ENCODE measurements at places on chromosomes 1 and 21.

DNA sequence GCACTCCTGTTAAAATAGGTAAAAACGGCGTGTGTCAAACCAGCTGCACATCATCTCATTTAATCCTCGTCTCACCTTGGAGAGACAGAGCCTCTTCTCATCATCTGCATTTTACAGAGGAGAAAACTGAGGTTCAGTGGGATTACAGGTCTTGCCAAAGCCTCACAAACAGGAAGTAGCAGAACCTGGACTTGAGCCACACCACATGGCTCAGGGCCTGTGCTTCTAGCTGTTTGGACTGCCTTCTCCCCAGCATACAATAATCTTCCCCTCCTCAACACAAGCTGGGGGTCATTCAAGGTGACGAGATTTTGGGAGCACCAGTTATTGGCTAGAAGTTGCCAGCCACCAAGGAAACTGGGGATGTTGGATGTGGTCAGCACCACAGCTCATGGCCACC lies 167.9 kb upstream of the ZC3H12A start:
- no peak for DNase-seq

GRCh38 chr21:35578831-35579471 lies 481.4 kb downstream of the SETD4 start:
- no peak for DNase-seq

GRCh38 chr1:231376101-231376500 lies 38.0 kb downstream of the SPRTN start:
- no peak for DNase-seq

DNA sequence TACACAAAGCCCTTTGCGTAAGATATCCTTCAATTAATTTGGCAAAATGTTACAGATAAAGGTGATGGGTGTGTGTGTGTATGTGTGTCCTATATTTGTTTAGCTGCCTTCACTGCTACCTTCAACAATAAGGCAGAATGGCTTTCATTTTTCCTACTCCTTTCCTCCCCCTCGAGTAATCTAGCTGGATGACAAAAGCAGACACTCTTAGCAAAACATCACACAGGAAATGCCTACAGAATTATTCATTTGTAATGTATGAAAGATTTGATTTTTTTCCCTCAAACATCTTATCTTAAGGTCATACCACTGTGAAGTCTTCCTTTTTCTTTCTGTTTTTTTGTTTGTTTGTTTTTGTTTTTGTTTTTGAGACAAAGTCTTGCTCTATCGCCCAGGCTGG lies 10.6 kb downstream of the PTPN22 start:
- DNase-seq, result no peak

DNA sequence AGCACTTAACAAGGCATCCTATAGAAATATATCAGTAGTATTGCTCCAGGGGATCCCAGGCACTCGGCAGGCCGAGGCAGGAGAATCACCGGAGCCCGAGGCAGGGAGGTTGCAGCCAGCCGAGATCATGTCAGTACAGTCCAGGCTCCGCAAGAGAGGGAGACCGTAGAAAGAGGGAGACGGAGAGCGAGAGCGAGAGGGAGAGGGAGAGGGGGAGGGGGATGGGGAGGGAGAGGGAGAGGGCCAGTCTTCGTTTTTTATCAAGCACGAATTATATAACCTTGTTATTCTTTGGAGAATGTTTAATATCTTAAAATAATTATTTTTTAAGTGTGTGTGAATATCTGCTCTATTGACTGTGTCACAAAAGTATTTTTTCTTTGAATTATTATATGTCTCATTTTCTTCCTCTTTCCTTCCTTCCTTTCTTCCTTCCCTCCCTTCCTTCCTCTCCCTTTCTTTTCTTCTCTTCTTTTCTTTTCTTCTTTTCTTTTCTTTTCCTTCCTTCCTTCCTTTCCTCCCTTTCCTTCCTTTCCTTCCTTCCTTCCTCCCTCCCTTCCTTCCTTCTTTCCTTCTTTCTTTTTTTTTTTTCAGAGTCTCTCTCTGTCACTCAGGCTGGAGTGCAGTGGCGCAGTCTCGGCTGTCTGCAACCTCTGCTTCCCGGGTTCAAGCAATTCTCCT lies 233.7 kb downstream of the SRGAP2C start:
- DNase-seq, result peak; percentile 23

DNA sequence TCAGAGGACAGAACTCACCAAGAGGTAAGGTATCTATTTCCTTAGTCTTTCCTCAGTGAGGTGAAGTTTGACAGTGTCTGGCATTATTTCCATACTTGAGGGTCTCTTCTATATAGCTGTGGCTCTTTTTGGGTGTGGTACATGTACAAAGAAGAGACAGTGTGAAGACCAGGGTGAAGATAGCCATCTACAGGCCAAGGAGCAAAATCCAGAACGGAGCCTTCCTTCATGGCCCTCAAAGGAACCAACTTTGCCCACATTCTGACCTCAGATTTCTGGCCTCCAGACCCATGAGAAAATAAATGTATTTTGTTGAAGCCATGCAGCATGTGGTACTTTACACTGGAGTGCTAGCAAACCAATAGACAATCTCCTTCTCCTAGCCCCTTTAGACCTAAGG lies 858.5 kb upstream of the B3GALT2 start:
- no peak for DNase-seq

- no peak for DNase-seq
These were observed 5.9 kb downstream of the RHEX start for GRCh38 chr1:206058927-206059292.

DNA sequence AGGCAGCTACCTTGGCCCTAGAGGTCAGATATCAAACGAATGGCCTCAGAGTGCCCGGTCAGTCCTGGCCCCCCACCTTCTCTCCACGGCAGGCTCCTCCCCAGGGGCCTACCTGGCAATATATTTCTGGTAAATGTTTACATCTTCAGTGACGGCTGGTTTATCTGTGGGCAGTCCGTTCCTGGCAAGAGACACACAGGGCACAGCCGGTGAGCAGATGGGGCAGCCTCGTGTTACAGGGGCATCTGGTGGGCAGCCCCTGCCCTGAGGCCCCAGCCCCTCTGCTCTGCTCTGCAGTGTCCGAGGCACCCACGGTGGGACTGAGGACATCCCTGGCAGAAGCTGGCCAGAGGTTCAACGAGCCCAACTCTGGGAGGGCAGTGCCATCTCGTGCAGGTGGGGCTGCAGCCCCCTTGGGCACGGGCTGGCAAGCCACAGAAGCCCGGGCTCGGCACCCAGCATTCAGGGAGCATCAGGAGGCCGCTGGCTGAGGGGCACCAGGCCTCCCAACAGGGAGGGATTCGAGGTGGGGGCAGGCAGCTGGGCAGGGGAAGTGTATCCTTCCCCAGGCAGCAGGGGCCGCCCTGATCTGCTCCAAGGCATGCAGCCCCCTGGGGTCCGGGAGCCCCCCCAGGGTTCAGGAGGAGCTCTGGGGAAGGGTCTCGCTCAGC lies 137.9 kb downstream of the CASZ1 start:
- DNase-seq, result no peak

DNA sequence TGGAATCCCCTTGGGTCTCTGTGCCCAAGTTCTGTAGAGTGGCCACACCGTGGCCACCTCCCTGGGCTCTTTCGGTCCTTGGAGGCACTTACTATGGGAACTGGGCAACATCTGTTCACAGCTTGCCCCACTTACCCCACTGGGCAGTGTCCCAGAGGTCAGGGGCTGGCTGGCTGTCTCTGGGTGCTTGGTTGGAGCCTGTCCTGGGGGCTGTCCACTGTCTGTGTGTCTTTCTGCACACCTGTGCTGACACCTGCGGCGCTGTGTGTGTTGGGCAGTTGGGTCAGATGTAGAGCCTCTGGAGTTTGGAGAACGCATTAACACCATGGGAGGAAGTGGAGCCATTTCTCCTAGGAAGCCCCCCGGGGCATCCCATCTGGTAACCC lies 1.3 kb upstream of the TMEM54 start:
- DNase-seq, result no peak

GRCh38 chr1:50970931-50971582 lies 1.0 kb downstream of the CDKN2C start:
- no peak for DNase-seq

GRCh38 chr1:5883129-5884048 lies 108.8 kb downstream of the NPHP4 start:
- no peak for DNase-seq

DNA sequence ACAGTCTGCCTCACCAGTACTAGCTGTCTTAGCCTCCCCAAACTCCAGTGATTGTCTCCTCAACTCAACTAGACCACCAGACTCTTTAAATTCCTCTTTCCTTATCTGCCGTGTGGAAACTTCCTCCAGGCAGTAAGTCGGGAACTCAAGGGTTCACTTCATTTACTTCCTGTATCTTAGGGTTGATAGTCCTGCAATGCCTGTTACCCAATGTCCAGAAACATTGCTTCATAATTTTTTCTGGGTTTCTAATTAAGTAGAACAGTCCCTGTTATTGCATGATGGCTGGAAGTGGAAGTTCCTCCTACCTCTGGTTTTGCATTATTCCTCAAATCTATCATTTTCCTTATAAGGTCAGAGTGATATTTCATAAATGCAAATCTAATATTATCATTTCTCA lies 60.8 kb upstream of the RNF11 start:
- DNase-seq, result no peak

DNA sequence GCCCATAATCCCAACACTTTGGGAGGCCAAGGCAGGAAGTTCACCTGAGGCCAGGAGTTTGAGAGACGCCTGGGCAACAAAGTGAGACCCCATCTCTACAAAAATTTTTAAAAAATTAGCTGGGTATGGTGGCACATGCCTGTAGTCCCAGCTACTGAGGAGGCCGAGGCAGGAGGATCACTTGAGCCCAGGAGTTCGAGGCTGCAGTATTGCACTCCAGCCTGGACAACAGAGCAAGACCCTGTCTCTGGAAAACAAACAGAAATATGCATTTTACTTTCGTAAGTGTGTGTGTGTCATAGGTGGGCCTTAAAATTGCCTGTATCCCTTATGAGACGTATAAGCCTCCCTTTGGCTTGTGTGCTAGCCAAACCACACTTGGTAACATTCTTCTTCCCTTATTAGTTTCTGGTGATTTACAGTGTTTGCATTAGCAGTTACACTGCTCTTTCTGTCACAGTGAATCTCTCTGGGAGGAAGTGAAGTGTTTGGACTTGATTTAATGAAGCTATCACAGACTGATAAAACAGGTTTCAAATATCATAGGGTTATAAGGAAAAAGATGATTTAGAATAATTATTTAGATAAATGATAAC lies 48.9 kb upstream of the KIF26B start:
- DNase-seq, result no peak

DNA sequence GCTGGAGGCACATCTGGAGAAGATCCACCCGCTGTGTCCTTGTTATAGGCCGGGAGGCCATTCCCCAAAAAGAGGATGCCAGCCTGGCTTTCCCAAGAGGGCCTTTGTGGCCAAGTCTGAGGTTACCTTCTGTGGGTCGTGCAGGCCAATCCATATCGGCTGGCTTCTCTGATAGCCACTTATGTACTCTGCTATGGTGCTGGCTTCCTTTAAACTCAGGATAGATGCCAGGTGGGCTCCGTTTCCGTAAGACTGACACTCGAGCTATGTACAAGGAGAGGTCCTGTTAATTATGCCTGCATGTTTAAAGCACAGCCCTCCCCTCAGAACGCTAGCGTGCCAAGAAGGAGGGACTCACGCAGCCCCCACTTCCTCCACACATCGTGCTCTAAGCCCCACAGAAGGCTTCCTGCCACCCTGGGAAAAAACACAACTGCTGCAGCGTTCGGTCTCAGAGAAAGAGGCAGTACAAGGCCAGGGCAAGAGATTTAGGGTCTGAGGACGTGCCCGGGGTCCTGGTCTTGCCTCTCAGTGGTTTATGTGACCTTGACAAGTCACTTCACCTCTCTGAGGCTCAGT lies 11.6 kb downstream of the REG4 start:
- no peak for DNase-seq

GRCh38 chr1:51287966-51288365 lies 42.4 kb downstream of the TTC39A start:
- no peak for DNase-seq

- peak; percentile 31 for DNase-seq
These were observed 356.5 kb downstream of the MATN1 start for GRCh38 chr1:30366911-30367310.

- DNase-seq, result peak; percentile 67
These were observed 12.5 kb upstream of the ATF3 start for GRCh38 chr1:212595787-212596714.

GRCh38 chr1:203306965-203307541 lies 1.7 kb downstream of the BTG2 start:
- no peak for DNase-seq

- DNase-seq, result peak; percentile 75
These were observed 15.7 kb upstream of the RCAN1 start for GRCh38 chr21:34630536-34631143.

GRCh38 chr1:222974496-222974895 lies 159.7 kb downstream of the DISP1 start:
- DNase-seq, result no peak

DNA sequence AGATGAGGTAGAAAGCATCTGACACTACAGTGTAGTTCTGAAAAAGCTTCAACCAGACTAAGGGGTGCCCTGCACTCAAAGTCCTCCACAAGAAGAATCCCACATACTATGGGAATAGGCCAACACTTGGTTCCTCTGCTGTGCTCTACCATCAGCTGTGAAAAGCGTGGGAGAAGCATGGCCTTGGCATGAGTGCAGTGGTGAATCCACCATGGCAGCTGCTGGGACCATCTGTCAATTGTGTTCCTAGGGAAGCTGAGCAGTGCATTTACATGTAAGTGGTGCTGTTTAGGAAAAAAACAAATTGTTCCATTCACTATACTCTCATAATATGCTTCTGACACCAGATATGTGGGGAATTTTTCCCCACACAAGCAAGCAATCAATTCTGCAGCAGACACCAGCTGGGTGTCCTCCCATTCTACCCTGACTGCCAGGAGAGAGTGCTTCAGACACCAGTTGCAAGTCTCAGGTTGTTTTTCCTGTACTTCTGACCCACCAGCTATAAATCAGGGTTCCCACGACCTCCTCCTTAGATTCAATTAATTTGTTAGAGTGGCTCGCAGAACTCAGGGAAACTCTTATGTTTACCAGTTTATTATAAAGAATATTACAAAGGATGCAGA lies 230.8 kb upstream of the CHRM3 start:
- DNase-seq, result no peak

GRCh38 chr1:116983678-116984077 lies 17.9 kb upstream of the CD101 start:
- no peak for DNase-seq

DNA sequence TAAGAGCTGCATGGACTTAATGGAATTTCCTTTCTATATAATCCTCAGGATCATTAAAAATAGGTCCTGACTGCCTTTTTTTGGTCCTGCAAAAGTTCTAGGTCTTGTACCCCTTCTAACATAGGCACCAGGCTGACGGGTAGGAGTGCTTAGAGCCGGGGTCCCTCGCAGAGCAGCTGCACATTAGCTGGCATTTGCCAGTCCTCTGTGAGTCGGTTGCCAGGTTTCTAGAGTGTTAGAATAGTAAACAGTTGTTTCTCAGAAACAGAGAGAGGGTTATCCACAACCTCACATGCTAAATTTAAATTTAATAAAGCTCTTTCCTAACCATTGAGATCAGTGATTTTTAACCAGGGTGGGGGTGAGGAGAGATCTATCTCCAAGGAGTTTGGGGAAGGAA lies 35.4 kb upstream of the HEATR1 start:
- DNase-seq, result no peak
